Putamen (tissue), 1 donor: ENCODE measurements at places on chromosomes 2 and 18.

DNA sequence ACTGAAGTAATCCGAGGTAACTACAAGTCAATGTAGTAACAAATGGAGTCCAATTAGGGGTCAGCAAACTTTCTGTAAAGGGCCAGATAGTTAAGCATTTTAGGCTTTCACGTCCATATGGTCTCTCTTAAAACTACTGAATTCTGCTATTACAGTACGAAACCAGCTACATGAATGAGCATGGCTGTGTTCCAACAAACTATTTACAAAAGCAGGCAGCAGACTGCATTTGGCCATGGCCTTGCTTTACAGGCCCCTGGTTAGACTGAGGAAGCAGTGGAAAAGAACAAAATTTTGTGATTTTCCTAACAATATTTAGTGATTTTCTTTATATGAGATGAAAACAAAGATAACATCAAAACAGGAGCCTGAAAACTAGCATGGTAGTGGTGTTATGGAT, 64.0 kb downstream of the RTN4 start:
- DNase-seq: no peak

DNA sequence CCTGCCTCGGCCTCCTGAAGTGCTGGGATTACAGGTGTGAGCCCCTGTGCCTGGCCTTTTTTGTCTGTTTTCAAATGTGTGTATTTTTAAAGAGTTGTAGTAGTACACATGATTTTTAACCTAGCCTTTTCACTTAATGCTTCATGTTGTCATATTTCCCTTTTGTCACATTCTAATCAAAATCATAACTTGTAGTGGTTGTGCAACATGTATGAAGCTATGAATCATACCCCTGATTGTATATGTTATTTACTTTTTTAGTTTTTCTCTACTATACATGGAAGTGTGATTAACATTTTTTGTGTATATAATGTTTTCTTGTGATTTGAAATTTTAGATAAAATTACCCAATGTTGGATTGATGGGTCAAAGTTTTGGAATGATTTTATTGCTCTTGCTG, 8.5 kb downstream of the GEN1 start:
- DNase-seq: no peak

- DNase-seq: no peak
Measured at GRCh38 chr18:46787674-46788073, 30.8 kb upstream of the ST8SIA5 start.

DNA sequence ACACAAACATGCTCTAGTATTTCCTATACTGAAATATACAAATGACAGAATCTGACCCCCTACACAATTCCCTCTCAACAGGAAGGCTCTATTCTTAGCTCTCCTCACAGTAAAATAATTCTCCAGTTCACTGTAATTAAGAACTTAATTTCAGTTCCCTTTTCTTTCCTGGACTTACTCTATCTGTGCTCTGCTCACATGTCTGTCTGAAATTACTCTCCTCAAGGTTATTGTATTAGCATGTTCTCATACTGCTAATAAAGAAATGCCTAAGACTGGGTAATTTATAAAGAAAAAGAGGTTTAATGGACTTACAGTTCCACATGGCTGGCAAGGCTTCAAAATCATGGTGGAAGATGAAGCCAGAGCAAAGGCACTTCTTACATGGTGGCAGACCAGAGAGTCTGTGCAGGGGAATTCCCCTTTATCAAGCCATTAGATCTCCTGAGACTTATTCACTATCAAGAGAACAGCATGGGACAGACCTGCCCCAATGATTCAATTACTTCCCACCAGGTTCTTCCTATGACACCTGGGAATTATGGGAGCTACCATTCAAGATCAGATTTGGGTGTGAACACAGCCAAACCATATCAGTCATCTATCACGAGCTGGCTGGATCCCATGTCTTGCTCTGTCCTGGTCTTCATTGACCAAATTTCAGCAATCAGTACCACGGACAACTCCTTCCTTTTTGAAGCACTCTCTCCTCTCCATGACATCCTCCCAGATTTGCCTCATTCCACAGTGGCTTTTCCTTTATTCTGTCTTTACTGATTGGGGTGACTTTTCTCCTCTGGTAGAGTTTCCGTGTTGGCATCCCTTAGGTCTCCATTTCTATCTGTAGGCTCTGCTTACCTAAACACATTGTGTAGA, 110.9 kb downstream of the GALR1 start:
- DNase-seq: no peak

GRCh38 chr2:234278556-234279255, 218.2 kb downstream of the ARL4C start:
- no peak for DNase-seq

DNA sequence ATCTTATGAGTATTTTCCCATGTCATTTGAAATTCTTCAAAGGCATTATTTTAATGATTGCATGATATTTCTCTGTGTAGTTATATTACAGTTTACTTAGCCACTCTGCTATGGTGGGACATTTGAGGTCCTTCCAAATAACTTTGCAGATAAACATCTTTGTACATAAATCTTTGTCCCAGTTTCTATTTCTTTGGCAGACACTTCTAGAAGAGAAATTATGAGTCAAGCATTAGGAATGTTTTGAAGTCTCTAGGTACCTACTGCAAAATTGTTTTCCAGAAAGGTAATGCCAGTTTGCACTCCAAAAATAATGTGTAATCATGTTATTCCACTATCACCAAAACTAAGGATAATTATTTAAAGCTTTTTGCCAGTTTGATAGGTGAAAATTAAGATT, 149.7 kb downstream of the EN1 start:
- no peak for DNase-seq

GRCh38 chr18:78082816-78083215, 833.2 kb downstream of the GALR1 start:
- DNase-seq: no peak

- DNase-seq: peak; percentile 11
Measured at GRCh38 chr18:70931942-70932814, 643.3 kb downstream of the SOCS6 start.

- DNase-seq: no peak
Measured at GRCh38 chr2:9971105-9971818, 19.8 kb downstream of the GRHL1 start.

GRCh38 chr2:76711490-76711889, 810.7 kb downstream of the LRRTM4 start:
- no peak for DNase-seq

DNA sequence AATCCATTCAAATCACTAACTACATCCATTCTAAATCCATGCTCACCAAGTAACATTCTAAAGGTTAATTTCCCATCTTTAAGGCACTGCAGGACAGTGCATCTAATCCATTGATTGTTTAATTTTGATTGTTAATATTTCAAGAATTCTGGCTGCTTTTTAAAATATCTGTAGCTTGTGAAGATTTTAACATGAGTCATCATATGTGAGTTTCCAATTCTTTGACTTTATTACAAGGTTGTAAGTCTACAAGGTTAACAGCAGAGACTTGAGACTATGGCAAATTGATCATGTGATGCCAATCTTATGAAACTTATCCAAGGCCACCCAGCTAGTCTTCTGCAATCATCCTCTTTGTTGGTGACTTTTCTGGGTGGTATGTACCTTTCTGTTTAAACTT, 349.2 kb upstream of the ZC3H15 start:
- no peak for DNase-seq

DNA sequence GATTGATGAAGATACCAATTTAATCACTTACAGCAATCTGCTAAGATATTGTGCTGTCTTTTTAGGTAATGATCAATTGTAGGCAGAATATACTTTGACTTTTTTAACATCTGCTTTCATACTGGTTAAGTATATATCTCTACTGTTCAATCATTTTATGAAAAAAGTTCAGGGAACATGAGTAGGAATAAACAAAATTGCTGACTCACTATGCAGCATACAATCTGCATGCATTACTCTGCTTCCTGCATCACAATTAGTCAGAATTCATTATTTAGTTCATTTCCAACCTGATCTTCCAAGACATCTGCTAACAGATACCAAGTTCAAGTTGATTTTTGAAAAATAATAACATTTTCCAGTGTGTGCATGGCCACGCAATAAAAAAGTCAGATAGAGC, 1430.4 kb upstream of the LRRTM1 start:
- no peak for DNase-seq

DNA sequence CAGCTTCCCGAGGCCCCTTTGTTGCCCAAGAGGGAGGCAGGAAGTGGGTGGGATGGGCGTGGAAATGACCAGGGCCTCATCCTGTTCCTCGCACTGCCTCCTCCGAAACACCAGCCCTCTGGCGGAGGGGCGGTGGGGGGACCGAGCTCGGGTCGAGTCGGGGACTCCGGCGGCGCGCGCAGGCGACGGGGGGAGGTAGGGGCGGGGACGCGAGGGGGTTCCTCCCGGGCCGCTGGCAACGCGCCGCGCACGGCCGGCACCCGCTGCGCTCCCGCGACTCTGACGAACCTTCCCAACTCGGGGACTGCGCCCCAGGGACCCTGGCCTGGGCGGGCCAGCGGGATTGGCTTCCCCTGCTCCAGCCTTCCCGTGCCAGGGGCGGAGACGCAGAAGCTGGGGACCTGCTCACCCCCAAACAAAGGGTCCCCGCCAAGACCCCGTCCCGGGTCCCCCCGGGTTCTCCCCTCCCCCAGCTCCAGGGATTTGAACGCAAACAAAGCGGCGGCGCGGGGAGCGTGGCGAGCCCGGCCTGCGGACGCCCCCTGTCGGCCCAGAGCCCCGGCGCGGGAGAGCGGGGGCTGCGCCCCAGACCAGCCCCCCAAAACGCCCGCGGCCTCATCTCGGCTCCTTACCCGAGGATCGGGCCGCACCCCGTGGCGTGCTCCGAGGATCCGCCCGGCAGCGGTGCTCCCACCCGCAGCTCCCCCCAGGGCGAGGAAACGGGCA, 1.2 kb downstream of the SEMA4C start:
- peak; percentile 78 for DNase-seq

- no peak for DNase-seq
Measured at GRCh38 chr18:2961821-2962220, 51.1 kb downstream of the LPIN2 start.

DNA sequence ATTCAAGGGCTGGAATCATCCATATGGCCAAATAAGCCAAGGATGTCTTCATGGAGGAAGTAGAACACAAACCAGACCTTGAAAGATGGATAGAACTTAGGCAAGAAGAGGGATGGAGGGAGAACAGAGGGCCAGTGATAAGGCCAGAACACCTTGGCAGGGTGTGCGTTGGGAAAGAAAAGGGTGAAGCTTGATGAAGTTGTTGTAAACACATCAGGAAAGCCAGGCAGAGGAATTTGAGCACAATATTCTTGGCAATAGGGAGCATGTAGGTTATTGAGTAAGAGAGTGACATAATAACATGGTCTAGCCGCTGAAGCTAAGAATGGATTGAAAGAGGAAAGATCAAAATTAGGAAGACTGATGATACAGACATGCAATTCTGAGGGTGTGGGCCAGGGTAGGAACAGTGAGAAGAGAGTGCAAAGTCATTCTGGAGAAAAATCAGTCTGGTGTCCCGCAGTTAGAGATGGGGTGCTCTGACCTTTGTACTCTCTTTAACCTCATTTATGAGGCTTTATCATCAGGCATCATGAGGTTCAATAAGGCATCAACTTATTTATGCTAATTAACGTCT, 41.0 kb downstream of the SLC14A2 start:
- no peak for DNase-seq

DNA sequence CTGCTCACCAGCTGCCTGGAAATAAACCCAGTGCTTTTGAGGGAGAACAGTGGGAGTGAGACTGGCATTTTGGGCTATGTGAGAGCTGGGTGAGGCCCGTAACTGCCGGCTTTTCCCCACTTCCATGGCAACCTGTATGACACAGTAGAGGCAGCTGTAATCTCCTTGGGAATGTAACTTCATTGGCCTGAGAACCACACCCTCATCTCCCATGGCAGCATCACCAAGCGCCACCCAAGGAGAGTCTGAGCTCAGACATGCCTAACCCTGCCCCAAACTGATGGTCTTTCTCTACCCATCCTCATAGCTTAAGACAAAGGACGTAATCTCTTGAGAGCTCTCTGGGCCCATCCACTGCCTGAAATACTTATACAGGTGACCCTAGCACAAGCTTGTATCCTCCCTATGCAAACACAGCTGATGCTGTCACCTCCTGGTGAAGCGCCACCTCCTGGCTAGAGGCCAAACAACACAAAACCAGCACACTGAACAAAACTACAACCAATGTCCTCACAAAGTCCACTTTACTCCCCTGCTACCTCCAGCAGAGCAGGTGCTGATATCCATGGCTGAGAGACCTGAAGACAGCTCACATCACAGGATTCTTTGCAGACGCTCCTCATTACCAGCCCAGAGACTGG, 763.4 kb upstream of the NRXN1 start:
- DNase-seq: no peak

DNA sequence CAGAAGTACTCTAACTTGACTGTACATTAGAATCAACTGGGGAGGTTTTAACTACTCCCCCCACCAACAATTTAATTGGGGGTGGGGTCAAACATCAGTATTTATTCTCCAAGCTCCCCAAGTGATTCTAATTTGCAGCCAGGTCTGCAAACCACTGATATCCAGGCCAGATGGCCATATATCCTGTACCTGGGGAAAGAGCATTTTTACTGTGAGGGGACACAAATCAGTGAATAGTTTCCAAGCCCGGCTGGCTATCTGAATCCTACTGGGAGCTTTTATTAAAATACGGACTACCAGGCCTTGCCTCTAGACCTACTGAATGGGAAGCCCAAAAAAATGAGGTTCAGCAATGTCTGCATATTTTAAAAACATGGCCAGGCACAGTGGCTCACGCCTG, 88.5 kb downstream of the TCF4 start:
- DNase-seq: no peak

DNA sequence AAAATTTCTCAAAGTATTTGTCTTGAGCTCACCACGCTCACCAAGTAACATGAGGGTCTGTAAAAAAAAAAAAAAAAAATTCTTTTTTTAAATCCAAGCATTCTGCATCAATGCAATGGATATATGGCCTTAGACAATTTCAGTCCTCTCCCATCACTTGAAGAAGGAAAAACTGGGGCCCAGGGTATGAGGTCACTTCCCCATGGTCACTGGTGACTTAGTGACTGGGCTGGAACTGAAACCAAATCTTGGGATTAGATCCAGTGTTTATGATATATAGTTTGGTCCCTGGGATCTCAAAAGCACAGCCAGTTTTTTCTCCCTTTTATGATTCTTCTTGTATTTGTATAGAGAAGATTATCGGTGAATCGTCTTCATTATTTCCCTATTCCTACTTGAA, 477.9 kb upstream of the TNP1 start:
- DNase-seq: no peak

DNA sequence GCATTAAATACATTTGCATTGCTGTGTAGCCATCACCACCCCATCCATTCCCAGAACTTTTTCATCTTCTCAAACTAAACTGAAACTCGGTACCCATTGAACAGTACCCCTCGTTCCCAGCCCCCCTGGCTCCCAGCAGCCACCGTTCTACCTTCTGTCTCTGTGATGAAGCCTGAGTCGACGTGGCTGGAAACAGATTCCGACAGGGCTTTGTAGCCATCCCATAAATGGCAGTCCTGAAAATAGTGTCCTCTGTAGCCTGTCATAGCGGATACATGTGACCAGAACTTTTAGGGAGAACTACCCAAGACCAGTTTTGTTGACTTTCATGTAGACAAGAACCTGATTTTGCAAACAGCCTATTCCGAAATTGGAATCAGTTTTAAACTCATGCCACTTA, 59.1 kb downstream of the TSHZ1 start:
- DNase-seq: no peak

- no peak for DNase-seq
Measured at GRCh38 chr2:170019060-170019805, 158.7 kb upstream of the MYO3B start.
